ENCODE measurements at places on chromosomes 6 and 20.

DNA sequence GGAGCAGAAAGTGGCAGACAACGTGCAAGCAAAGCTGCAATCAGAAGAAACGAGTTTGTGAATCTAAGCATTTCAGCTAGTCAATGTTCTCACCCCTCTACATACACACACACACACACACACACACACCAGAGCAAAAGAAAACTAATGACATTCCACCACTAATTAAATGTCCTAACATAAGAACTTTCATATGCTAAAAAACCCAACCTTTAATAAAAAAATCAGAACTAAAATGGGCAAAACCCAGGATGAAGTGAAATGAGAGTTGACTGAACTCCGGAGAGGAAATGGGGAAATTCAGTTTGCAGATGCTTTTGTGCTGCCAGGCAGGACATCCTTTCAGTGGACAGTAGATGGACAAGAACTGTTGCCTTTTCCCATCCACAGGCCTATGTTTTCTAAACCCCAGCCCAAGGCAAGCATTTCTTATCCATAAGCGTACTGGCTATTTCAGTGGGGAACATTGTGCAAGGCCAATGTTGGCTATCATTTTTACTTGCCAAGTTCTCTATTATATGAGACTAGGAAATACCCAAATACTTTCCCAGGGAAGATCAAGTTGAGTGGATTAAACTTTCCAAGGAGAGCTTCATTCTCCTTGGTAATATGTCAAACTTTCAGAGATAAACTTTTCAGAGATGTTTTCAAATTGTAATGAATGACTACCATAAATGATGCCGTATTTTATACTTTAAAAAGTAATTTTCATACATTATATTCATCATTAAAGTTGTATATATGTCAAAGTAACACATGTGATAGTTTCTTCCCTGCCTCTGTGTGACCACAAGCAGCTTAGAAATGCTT, 27.3 kb downstream of the RIN2 start:
- DNase-seq, result no peak

DNA sequence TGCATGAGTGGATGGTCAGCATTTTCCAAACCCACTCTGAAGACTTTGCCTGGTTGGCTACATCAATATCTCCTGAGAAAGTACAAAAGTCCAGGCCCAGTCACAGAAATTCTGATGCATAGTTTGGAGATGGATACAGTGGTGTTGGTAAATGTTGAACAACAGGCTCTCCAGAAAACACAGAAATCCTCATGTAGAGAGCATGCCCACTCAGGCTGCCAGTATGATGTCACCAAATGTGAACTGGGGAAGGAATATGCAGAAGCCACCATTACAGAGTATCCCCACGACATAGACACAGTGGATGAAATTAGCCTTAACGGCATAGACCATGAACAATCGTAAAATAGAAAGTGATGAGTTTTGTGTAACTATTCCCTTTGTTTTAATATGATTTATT, 97.1 kb upstream of the NXT1 start:
- no peak for DNase-seq

- no peak for DNase-seq
Observed at GRCh38 chr6:12749531-12750379, 33.2 kb downstream of the PHACTR1 start.

- no peak for DNase-seq
Observed at GRCh38 chr20:61666471-61666832, 399.2 kb downstream of the TAF4 start.

GRCh38 chr6:39787322-39787721, 4.9 kb upstream of the DAAM2 start:
- no peak for DNase-seq

Measured in activated CD4-positive, CD25-positive, alpha-beta regulatory T cell (primary cell).